ENCODE measurements at places on chromosomes 12 and 14.

DNA sequence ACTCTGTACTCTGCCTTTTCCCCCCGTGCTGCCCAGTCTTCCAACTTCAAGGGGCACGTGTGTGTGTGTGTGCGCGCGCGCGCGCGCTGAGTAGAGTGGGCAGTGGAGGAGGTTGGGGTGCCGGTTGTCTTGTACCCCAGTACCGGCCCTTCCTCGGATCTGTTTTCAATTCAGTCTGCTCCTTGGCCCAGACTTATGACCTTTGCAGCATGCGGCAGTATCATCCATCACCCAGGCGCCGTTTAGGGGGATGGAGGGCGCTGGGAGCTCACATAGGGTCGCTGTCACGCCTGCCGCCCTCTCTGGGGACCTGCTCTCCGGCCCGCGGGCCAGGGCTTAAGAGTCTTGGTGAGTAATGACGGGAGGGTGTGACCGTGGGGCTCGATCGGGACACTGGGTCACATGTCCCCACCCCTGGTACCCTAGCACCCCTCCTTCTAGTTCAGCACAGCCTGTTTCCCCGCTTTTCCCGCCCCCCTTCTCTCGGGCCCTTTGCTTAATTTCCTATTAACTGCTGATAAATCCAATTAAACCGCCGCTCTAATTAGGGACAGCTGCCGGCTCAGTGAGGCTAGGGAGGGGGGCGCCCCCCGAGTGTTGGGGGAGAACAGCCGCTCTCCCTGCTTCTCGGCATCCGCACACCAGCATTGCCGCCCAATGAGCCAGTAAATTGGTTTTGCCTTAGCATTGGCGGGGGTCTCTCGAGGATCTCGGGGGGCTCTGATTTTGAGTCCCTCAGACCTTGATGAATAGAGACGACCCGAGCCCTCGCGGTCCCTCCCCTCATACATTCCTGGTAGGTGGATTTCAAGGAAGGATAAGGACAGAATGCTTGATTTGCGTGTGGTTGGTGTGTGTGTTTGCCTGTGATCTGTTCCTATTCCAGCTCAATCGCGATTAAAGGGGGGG is 9.3 kb downstream of the STAC3 start:
- no peak for DNase-seq

GRCh38 chr14:105050551-105050897 is 14.7 kb downstream of the GPR132 start:
- no peak for DNase-seq

GRCh38 chr14:85437148-85437547 is 92.8 kb upstream of the FLRT2 start:
- no peak for DNase-seq

DNA sequence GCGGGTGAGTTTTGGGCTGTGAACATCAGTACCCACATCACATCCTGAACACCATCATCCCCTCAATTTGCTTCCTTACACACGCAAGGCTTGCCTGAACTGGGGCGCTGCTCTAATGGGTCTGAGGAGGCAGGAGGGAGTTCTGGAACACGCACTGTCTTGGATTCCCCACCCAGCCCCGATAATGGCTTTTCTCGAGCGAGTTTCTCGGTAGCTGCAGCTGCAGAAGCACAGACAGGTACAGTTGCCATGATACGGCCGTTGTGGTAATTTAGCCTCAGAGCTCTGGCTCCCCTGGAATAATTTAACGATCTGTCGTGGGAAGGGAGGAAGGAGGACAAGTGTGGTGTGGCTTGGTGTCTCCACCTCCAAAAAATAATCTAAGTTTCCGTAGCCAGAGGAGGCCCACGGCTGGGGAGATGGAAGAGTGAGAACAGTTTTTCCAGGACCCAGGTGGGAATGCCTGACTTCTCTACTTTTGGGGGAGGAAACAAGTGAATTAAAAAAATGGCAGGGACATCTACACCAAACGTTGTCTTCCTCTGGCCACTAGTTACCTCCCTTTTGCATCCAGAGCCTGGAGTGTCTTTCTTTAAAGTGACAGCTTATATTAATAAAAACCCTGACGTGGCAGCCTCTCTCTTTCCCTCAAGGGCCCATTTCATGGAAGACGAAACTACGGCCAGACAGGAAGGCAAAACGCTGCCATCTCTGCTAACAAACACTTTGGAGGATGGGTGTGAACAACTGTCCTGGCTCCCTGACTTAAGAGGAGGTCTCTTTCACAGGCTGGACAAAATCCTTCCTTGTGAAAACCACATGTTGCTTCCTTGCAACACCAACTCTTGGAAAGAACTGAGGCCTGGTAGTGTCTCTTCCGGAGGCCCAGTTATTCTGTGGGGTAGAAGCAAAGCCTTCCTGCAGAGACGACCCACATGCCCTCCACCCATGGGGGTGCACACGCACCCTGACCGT is 84.8 kb downstream of the RBM19 start:
- DNase-seq, result no peak

DNA sequence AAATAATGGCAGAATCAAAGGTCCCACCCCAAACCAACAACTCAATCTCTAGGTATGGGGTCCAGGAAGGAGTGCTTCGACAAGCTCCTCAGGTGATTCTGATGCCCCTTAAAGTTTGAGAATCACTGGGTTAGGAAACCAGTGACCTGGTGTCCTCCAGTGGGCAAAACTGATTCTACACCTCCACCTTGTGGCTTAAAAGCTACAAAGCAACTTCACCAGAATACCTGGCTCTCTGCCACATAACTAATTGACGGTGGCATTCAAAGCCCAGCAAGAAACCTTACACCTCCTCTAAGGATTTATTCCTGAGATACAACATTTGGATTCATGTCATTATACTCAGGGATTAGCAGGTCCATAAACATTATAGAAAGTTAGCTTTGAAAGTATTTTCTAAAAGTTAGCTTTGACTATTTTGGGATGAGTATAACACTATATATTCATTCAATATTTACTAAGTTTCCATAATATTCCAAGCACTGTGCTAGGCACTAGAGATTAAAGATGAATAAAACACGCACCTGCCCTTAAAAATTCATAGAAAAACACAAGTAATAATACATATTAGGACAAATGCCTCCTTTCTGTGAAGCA is 45.4 kb downstream of the DCAF5 start:
- peak; percentile 66 for DNase-seq

DNA sequence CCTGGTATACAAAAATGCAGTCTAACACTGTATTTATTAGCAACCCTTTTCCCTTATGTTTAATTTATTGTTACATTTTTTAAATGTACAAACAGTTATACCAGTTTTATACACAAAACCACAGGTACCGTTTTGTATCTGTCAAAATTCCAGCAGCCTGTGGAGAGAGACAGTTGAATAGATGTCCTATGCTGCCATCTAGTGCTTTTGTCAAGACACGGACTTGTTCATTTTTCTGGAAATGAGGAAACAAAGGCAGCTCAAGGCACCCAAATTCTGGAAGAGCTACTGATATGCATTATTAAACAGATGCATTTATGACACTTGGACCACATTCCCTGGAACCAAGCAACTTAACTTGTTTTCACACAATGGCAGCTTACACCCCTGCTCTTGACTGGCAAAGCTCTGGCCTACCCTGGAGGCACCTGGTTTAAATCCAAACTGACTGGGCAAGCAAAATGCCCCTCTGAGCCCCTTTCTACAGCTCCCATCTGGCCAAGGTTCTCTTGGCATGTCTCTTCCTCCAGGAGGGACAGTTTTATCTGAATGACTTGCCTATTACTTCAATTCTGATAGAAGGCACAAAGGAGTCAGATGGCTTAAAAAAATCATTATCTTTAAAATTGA is 286.9 kb upstream of the PRKD1 start:
- DNase-seq, result peak; percentile 48

GRCh38 chr14:101017209-101017608 is 113.7 kb upstream of the RTL1 start:
- DNase-seq, result no peak

DNA sequence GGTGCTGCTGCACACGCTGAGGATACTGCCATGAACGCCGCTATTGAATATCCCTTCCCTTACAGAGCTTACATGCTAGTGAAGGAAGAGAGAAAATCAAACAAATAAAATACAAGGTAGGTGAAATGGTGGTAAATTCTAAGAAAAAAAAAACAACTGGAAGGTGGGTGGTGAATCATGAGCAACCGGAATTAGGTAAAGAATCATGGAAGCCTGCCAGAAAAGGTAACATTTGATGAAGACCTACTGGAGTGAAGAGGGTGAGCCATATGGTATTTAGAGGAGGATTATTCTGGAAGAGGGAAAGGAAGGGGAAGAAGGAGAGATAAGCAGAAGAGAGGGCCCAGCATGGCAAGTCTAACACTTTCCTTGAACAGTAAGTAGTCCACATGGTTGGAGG is 76.1 kb downstream of the LRIG3 start:
- no peak for DNase-seq
